ENCODE measurements at places on chromosomes 13 and 19. TPM values are rescaled to one million over a fixed set of nuclear protein-coding genes. Genes with fewer than 3 reads are reported as not detected.

DNA sequence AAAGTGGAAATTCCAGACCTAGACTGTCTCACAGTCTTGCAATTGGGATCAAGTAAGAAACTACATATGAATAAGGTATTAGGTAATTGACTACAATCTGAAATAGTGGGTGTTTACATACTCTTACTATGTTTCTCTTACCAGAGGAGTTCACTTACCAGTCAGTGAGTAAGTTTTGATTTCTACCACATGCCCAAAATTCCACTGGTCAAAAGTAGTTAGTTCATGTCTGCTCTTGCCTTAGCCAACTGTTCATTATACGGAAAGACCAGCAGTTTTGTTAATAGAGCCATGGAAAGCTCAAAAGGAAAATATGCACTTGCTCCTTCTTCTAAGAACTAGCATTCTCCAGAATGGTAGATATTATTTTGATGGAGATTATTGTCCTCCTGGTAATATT is 490.8 kb downstream of the RFC3 start:
- DNase-seq = peak; percentile 38
- H3K27me3 ChIP-seq = no peaks in the 10 kb centered on the region
- H3K4me3 ChIP-seq = no peak overlapping the region
- no peaks in the 10 kb centered on the region for H3K4me1 ChIP-seq
- H3K36me3 ChIP-seq = no peaks in the 10 kb centered on the region

GRCh38 chr19:18674616-18675015 is 8.9 kb upstream of the CRTC1 start:
- no peaks in the 10 kb centered on the region for H3K36me3 ChIP-seq
- no peak for DNase-seq
- H3K27me3 ChIP-seq = no peaks in the 10 kb centered on the region
- no peak overlapping the region for H3K4me3 ChIP-seq

DNA sequence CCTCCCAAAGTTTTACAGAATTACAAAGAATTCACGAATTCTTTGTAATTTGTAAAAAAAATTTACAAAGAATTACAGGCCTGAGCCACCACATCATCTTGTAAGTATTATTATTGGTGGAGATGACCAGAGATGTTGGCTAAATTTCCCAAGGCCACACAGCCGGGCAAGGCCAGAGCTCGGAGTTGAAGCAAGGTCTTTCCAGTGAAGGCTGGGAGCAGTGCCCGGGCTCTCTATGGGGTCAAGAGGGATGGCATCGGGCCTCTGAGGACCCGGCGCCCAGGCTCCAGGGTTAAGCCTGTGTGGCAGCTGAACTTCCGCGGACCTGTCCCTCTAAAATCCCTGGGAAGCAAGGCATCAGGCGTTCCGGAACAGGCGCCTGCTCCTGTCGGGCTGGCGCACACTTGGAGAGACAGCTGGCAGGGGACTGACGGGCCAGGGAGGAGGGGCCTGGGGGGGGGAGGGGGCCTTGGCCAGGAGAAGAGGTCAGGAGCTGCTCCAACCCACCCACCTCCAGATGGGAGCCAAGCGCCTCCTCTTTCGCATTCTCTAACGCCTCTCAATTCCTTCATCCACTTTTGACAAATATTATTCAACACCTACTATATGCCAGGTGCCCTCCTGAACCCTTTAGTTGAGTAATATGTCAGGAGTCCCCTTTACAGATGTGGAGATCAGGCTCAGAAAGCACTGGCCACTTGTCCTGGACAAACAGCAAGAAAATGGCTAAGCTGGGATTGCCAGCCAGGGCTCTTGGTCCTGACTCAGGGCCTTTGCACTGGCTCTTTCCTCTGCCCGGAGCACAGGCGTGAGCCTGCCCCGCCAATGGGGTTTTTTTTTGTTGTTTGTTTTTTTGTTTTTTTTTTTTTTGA is 36.8 kb upstream of the SEMA6B start:
- no peak overlapping the region for H3K4me3 ChIP-seq
- H3K27me3 ChIP-seq = peaks cover 39% of the 10 kb centered on the region
- H3K4me1 ChIP-seq = no peaks in the 10 kb centered on the region
- no peak overlapping the region for H3K27ac ChIP-seq
- no peak for DNase-seq

- H3K36me3 ChIP-seq = no peaks in the 10 kb centered on the region
- H3K27me3 ChIP-seq = no peaks in the 10 kb centered on the region
- no peak overlapping the region for H3K27ac ChIP-seq
- H3K4me3 ChIP-seq = no peak overlapping the region
- no peak for DNase-seq
- H3K4me1 ChIP-seq = no peaks in the 10 kb centered on the region
Measured at GRCh38 chr19:4313847-4314490, 9.6 kb downstream of the FSD1 start.

DNA sequence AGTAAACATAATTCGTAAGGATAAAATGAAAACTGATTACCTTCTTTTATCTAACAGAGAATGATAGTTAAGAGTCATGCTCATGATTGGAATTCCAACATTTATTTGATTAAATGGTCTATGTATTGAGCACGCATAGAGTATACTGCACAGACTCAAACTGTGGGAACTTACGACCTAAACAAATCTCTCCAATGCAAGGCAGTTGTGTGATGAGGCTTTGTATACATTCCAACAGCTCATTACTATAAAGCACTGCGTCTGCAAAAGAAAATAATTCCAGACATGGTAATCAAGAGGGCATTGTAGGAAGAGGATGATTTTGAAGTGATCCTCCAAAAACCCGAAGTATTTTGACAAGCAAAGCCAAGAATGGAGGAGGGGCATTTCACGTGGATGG is 169.5 kb downstream of the NUFIP1 start:
- no peaks in the 10 kb centered on the region for H3K36me3 ChIP-seq
- no peak overlapping the region for H3K27ac ChIP-seq
- H3K27me3 ChIP-seq = no peaks in the 10 kb centered on the region

SIAH3 gene
- not detected for total RNA-seq

CGB1 gene
- 4.2 TPM for total RNA-seq

GRCh38 chr19:37304190-37304883 is 66.6 kb upstream of the ZNF527 start:
- no peak overlapping the region for H3K27ac ChIP-seq
- H3K4me1 ChIP-seq = no peaks in the 10 kb centered on the region
- H3K36me3 ChIP-seq = no peaks in the 10 kb centered on the region
- DNase-seq = no peak

- H3K36me3 ChIP-seq = peaks cover under 1% of the 10 kb centered on the region
- H3K4me3 ChIP-seq = peak overlapping the region; percentile 89
- H3K4me1 ChIP-seq = peaks cover 33% of the 10 kb centered on the region
- DNase-seq = no peak
- no peak overlapping the region for H3K27ac ChIP-seq
Measured at GRCh38 chr19:42285541-42285941, 16.4 kb upstream of the PRR19 start.

- H3K4me3 ChIP-seq = no peak overlapping the region
- peaks cover 2% of the 10 kb centered on the region for H3K4me1 ChIP-seq
- no peaks in the 10 kb centered on the region for H3K27me3 ChIP-seq
- H3K27ac ChIP-seq = no peak overlapping the region
Measured at GRCh38 chr13:94339116-94339687, 140.3 kb downstream of the DCT start.

DNA sequence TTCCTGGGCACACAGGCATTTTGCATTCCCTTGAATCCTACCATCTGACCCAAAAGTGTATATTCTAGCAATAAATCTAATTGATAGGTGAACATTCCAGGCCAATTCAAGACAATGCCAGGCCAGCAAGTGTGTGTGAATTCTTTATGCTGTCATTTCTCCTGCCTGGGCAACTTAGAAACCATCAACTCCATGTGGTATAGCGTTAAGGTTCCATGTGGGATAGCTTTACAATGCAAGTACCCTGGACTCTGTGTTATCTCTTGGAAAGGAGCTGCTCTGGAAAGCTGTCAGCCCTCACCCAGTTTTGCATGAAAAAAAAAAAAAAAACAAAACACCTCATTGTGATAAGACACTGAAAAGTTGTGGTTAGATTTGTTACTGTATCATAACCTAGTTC is 15.6 kb upstream of the FLT1 start:
- no peak overlapping the region for H3K4me3 ChIP-seq
- H3K4me1 ChIP-seq = no peaks in the 10 kb centered on the region
- DNase-seq = no peak
- H3K27me3 ChIP-seq = no peaks in the 10 kb centered on the region
- H3K36me3 ChIP-seq = no peaks in the 10 kb centered on the region
- no peak overlapping the region for H3K27ac ChIP-seq

- DNase-seq = no peak
- H3K27me3 ChIP-seq = peaks cover 8% of the 10 kb centered on the region
- no peak overlapping the region for H3K4me3 ChIP-seq
- no peaks in the 10 kb centered on the region for H3K36me3 ChIP-seq
- no peak overlapping the region for H3K27ac ChIP-seq
Measured at GRCh38 chr13:40058757-40059236, 403.3 kb downstream of the COG6 start.

DNA sequence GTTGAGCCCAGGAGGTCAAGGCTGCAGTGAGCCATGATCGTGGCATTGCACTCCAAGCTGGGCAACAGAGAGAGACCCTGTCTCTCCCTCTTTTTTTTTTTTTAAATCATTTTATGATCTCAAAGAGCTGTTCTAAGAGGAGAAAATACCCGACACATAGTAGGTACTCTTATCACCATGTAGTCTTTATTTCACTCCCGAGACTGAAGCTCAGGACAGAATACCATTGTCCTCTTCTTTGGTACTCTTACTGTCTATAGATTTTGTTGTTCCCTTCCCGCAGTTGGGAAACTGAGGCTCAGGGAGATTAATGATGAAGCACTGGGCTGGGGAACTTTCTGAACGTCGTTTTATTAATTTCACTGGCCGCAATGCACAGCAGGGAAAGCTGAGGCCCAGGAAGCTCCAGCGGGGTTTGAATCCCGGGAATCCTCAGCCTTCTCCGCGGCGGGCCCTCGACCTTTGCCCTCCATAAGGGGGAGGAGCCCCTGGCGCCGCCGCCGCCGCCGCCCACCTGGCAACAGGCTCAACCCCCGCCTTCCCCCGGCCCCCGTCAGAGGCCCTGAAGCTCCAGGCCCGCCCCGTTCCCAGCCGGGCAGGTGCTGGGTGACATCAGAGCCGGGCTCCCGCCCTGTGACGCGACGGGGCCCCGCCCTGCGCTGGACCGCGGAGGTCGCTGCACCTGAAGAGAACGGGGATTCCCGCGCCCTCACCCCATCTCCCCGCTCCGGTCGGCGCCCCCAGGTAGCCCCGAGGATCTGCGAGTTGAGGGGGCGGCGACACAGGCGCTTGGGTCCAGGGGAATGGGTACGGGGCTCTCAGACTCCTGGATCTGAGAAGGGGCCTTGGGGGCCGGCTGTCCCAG is 1.6 kb downstream of the MYH14 start:
- no peaks in the 10 kb centered on the region for H3K4me1 ChIP-seq
- H3K27ac ChIP-seq = no peak overlapping the region
- H3K4me3 ChIP-seq = no peak overlapping the region
- peaks cover 32% of the 10 kb centered on the region for H3K27me3 ChIP-seq
- no peak for DNase-seq

DNA sequence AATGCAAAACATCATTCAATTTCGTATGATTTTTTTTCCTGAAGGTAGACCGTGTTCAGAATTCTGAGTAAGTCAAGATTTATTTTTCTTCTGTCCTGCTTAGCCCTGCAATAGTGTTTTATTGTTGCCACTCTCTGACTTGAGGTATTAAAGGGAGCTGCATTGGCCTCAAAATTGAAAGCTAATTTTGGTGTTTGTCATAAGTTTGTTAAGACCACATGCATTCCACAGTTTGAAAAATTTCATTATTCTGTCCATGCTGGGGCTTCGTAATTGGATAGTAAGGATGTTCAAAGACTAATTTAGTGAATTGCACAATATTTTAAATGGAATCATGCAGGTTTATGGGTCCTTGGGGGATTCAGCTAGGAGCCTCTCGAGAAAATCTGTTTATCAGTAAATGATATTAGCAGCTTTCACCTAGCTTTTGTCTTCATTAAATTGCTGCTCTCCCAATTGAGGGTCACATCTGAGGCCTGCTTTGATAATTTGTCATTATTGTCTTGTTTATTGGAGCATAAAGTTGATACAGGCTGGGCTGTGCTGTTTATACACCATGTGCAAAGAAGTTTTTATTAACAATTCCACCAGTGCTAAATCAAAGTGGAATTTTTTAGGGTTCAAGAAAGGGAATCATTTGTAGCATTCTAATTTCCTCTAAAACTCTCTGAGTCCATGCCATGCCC is 339.8 kb upstream of the OBI1 start:
- no peak overlapping the region for H3K4me3 ChIP-seq
- no peak overlapping the region for H3K27ac ChIP-seq
- no peaks in the 10 kb centered on the region for H3K36me3 ChIP-seq
- no peaks in the 10 kb centered on the region for H3K27me3 ChIP-seq
- DNase-seq = no peak
- H3K4me1 ChIP-seq = no peaks in the 10 kb centered on the region

NPAS1 gene
- 10.6 TPM for total RNA-seq

DNA sequence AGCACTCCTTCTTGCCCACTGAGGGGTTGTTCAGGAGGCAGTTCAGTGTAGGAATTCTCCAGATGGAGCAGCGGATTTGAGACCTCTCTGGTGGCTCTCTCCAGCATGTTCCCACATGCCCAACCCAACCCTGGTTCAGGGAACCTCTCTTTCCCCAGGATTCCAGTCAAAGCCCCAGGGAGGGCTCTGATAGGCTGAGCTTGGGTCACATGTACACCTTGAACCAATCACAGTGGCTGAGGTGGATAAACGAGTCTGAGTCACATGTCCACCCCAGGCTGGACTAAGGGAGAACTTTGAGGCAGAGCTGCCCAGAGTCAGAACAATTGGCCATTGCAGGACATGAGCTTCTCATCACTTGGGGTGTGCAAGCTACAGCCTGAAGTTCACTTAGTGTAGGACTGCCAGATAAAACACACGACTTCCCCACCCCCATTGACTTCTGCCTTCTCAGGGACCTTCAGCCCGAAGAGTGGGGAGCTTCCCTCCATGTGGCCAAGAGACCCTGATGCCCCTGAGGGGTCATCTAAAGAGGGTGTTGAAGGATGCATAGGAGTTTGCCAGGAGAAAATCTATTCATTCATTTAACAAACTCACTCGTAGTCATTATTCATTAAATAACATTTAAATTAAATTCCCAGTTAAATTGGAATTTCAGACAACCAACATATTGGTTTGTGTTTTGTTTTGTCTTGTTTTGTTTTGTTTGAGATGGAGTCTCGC is 4.0 kb upstream of the MAST3 start:
- no peak overlapping the region for H3K27ac ChIP-seq
- peak; percentile 56 for DNase-seq
- H3K36me3 ChIP-seq = no peaks in the 10 kb centered on the region
- H3K4me3 ChIP-seq = no peak overlapping the region
- no peaks in the 10 kb centered on the region for H3K4me1 ChIP-seq

- DNase-seq = no peak
- H3K36me3 ChIP-seq = no peaks in the 10 kb centered on the region
- no peaks in the 10 kb centered on the region for H3K4me1 ChIP-seq
Measured at GRCh38 chr13:112962911-112963625, 5.9 kb upstream of the MCF2L start.

- no peaks in the 10 kb centered on the region for H3K4me1 ChIP-seq
- no peak overlapping the region for H3K27ac ChIP-seq
- H3K27me3 ChIP-seq = no peaks in the 10 kb centered on the region
- H3K36me3 ChIP-seq = peaks cover 43% of the 10 kb centered on the region
- no peak overlapping the region for H3K4me3 ChIP-seq
Measured at GRCh38 chr19:19677579-19677978, 8.9 kb downstream of the ZNF101 start.
